Central memory CD8-positive, alpha-beta T cell (primary cell): ENCODE measurements at places on chromosomes 4 and X.

- no peak for DNase-seq
These were observed 37.0 kb downstream of the TKTL1 start for GRCh38 chrX:154332561-154332960.

- DNase-seq, result no peak
These were observed 10.6 kb downstream of the TMEM156 start for GRCh38 chr4:39021631-39022030.

DNA sequence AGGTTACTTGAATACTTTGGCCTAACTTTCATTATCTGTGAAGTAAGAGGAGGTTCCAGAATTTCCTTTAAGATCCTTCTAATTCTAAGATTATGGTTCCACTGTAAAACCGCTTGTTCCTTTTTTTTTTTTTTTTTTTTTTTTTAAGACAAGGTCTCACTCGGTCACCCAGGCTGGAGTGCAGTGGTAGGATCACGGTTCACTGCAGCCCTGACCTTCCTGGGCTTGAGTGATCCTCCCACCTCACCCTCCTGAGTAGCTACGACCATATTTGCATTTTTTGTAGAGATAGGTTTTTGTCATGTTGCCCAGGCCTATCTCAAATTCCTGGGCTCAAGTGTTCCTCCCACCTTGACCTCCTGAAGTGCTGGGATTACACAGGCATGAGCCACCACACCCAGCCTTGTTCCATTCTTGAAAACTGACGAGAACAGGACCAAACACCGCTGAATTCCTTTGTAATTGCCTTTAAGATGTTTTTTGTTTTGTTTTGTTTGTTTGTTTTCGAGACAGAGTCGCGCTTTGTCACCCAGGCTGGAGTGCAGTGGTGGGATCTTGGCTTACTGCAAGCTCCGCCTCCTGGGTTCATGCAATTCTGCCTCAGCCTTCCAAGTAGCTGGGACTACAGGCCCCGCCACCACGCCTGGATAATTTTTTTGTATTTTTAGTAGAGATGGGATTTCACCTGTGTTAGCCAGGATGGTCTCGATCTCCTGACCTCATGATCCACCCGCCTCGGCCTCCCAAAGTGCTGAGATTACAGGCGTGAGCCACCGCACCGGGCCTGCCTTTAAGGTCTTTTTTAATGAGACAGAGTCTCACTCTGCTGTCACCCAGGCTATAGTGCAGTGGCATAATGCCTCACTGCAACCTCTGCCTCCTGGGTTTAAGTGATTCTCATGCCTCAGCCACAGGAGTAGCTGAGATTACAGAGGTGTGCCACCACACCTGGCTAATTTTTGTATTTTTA is 6.8 kb downstream of the PDS5A start:
- no peak for DNase-seq

DNA sequence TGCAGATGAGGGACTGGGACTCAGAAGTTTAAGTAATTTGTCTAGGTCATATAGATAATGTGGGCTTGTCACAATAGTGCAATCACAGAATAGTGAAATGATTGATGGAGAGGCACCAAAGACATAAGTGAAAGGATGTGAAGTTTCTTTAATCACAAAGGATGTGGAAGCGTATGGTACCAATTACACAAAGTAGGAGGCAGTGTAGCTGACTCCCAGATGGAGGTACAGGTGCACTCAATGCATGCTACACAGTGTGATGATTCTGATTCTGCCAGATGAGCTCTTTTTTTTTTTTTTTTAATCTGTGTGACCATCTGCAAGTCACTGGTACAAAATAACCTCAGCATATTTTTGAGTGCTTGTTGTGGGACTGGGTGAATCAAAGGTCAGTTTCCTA is 411.3 kb downstream of the SPRY1 start:
- DNase-seq, result no peak
